ENCODE measurements at places on chromosomes 4 and X.

GRCh38 chr4:111793433-111794091, 351.7 kb upstream of the FAM241A start:
- DNase-seq = no peak

GRCh38 chr4:154348657-154349056, 142.9 kb downstream of the DCHS2 start:
- DNase-seq = no peak

GRCh38 chr4:635851-636627, 10.7 kb downstream of the PDE6B start:
- no peak for DNase-seq

DNA sequence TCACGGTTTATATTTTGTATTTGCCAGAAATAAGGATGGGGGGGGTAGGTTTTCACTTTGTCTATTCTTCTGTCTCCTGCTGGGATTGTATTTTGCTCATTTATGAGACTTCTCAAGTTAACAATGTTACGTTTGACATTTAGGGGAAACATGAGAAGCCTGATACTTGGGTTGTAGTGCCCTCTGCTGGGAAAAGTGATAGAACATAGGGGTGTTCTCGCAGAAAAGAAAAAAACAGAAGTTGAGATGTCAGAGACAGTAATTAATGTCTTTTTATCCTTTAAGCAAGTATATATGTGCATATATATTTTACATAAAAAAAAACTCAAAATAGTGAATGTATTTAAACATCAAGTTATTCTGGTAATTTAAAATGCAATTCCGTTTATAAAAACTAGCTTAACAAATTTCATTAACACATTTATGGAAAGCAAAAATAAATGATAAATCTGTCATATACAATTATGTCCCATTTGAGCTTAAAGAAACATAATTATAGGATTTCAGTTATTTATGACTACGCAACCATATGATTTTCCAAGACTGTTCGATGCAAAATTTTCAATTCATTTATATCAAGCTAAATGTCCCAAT, 46.0 kb upstream of the TMPRSS11F start:
- DNase-seq = no peak

DNA sequence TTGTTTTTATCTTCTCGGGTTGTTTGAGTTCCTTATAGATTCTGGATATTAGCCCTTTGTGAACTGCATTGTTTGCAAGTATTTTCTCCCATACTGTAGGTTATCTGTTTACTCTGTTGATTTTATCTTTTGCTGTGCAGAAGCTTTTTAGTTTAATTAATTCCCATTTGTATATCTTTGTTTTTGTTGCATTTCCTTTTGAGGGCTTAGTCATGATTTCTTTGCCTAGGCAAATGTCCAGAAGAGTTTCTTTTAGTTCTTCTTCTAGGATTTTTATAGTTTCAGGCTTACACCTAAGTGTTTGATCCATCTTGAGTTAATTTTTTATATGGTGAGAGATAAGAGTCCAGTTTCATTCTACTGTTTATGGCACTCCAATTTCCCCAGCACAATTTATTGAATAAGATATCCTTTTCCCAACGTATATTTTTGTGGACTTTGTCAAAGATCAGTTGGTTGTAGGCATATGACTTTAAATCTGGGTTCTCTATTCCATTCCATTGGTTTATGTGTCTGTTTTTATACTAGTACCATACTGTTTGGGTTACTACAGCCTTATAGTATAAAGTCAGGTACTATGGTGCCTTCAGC, 54.3 kb downstream of the EGF start:
- DNase-seq = no peak

DNA sequence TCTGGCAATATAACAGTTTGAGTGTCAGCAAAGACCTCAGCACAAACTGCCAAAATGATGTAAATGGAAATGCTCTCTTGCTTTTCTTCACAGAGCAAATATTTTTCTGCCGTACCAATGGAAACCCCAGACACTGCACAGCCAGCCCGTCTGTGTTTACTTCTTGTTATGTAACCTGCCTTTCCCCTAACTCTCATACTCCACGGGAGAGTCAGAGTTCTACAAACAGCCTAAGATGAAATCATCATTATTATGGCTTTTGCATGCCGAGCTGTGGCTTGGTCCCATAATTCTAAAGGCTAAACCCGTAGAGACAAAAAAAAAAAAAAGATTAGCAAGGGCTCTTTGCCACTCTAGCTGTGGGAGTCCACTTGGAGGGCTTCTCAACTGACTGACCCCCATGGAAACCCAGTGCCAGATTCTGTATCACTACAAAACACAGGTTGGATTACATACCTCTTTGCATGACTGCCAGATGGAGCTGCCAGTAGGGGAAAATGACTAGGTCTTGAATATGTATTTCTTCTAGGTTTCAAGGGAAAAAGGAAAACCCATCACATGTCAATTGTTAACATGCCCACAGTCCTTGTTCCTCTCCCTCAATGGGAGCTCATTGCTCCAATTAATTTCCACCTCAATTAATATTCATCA, 197.2 kb upstream of the CNKSR2 start:
- DNase-seq = no peak

DNA sequence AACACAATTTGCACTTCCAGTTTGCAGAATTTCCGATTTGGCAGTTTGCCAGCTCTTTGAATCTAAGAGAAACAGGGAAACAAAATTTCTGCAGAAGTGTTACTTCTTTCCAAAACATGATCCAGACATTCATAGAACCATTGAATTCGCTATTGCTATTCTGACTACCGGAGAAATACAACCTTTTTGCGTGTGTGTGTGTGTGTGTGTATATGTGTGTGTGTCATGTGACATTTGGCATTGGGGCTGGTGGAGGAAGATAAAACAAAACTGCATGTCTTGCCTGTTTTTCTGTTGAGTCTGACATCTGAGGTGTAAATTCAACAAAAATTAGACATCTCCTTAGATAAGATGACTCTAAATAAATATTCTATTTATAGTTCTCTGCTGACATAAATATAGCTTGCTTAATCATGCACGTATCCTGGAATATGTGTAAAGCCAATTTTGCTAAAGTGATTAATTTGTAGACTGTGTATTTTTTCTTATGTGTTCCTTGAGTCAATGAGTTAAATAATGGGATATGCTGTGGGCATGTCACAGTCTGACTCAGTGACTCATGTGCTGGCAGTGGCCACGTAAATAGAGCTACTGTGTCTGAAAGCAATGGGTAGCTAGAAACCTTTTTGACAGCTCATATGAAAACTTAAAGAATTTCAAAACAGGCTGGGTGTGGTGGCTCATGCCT, 98.9 kb downstream of the HPGD start:
- DNase-seq = no peak

- DNase-seq = no peak
Observed at GRCh38 chrX:122094611-122095010, 1047.2 kb downstream of the GLUD2 start.

DNA sequence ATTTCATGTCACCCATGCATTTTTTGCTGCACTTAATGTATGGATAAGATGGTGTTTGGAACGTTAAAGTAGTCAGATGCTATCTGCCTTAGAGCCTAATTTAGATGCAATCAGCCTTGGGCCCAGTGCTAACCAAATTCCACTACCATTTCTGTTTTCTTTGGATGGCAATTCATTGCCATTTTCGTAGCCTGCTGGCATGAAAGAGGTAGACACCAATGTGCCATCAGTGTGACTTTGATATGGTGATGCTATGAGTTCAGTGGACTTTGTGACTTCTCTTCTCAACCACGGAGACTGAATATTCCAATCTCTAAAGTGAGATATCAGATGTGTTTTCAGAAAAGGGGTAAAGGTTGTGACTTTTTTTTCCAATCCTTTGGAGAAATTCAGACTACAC, 1.5 kb downstream of the ETFDH start:
- no peak for DNase-seq

GRCh38 chrX:154123241-154124219, 20.5 kb upstream of the OPN1LW start:
- peak; percentile 11 for DNase-seq

DNA sequence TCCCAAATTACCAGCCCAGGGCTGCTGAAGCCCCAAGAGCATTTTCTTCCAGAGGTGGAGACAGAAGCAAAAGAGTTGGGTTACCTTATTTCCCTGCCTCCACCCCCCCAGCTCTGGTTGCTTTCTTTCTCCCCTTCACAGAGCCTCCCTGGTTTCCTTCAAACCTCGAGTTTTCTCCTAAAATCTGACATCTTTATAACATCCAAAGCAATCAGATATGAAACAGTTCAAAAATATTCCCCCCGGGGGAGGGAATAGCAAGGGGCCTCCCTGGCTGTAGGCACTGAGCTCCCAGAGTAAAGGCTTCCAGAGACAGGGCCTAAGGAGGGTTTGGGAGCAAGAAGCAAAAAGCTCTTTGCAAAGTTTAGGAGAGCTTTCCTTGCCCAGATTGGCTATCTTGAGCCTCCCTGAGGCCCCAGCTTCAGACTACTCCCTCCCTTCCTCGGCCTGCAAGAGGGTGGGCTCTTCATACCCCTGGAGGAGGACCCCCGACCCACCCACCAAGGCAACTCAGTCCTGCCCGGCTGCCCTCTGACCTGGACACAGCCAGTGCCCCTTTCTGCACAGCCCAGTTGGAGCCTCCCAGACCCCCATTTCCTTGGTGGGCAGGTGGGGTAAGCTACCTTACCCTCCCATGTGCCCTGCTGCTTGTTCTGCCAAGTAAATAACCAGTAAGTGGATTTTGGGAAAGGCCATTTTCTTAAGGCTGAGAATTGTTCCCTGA, 7.6 kb downstream of the MAMLD1 start:
- DNase-seq = no peak

- DNase-seq = no peak
Observed at GRCh38 chr4:74376888-74377483, 12.0 kb downstream of the EREG start.

DNA sequence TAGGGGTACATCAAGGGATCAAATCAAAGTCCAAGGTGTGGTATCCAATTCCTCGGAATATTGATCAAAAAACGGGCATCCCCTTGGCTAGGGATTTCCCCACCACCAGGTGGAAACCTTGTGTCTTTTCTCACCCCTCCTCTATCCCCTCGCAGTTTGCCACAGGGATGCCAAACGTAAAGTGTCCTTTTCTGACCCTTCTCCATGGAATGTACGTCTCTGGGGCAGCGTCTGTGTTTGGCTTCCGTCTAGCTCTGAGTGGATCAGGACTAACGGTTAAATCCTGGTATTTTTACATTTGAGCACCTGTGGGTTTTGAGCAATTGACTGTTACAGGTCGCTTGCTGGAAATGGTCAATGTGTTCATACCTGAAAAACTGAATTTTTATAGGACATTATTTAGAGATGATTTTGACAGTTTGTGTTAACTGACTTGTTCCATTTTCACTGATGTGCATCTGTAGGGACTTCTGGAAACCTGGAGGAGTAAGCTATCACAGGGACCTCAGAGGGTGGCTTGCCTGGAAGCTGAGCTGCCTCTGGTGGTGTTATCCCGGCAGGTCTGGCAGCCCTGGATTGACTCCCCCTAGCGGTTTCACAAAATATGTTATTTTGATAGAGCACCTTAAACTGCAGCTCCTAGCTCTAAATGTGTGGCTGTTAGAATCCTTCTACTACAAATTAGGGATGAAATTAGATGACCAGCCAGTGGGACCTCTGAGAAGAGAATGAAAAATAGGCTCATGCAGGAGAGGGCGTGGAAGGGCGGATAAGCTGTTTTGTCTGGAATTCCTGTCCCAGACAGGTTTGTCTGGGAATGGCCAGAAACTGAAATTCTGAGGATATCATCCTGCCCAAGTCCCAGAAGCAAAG, 8.8 kb upstream of the MGST2 start:
- peak; percentile 11 for DNase-seq

All from CD8-positive, alpha-beta memory T cell (primary cell).